AG04449 (cell line): ENCODE measurements at places on chromosomes 3 and 15.

GRCh38 chr3:114758831-114759699 lies 388.0 kb downstream of the ZBTB20 start:
- no peak for DNase-seq

DNA sequence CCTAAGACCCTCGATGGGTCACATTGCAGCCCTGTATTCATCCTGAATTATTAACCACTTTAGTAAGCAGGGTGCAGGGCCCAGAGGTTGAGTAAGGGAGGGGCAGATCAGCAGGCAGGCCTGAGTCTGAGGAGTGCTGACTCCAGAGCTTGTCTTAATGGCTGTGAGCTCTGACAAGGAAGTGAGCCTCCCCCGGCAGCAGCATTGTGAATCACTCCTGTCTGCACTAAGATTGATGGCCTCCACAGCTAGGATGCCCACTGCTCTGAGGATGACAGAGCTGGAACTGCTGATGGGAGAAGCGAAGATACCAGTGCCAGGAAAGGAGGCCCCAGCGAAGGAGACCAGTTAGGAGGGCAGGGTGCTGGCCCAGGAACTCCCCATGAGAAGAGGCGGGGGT lies 46.5 kb upstream of the CCDC174 start:
- DNase-seq, result no peak

DNA sequence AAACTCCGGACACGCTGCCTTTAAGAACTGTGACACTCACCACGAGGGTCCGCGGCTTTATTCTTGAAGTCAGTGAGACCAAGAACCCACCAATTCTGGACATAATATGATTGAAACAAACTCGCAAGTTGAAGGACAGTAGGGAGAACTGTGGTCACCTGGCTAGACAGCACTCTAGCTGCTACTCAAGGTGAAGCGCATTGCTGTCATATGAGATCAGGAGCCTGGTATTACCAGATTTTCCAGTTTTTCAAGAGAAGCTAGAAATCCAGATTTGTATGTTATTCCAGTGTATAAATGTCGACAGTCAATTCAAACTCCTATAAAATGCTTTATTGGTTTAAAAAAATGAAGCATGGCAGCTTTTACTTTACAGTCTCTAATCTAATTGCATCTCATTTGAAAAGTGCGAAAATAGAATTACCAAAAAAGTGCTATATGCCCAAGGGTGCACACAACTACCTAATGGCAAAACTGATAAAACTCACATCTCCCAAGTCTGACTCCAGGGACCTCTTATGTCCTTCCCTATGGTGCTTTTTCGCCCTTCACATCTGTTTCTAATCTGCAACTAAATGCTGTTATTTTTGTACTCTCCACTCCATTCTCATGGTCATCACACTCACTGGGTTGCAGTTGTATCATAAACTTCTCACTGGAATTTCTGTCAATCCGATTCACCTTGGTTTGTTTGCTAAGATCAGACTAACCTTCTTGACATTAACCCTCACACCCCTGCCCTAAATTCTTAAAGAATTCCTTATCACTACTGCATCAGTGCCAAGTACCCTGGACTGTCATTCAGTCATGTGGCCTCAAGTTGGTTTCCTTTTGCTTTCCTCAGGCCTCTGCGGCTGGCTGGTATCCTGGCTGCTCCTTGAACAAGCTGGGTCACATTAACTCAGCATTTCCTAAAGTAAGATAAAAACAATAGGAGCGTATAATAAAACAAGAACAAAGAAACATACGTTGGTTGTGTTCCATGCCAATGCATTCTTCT lies 31.5 kb upstream of the ARHGEF26 start:
- no peak for DNase-seq

DNA sequence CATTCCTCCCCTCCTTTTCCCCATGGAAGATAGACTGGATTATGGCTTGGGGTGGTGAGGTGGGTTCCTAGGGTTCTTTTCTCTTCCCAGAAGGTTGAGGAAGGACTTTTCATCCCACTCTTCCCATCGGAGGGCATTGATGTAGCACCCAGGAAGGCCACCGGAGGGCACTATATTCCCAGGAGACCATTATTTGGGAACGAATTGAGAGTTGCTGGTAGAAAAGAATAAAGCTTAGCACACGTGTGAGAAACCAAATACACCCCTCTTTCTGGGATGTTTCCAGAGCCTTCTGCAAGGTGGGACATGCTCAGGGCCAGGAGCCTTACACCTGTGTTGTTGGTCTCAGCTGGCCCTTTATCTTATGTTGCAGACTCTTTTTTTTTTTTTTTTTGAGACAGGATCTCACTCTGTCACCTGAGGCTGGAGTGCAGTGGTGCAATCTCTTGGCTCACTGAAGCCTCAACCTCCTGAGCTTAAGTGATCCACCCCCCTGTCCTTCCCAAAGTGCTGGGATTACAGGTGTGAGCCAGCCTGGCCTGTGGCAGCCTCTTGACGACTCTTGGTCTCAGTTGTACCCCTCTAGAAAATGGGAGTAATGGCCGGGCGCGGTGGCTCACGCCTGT lies 6.3 kb upstream of the CDC25A start:
- no peak for DNase-seq

DNA sequence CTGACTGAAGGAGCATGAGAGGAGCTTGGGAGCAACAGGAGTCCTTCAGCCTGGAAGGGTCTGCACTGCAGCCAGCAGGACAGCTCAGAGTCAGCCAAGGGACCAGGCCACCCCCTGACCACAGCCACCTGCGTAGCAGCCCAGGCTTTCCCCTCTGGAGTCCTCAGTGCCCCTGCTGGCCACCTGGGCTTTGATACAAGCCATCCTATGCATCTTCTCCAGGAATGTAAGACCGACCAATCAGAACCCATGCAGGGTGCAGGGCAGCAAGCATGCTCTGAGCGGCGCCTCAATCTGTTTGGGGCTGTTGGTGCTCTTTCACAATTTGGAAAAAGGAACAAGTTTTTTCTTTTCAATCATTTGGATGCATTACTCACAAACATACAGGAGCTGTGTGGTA lies 52.0 kb downstream of the DZIP1L start:
- DNase-seq, result no peak

DNA sequence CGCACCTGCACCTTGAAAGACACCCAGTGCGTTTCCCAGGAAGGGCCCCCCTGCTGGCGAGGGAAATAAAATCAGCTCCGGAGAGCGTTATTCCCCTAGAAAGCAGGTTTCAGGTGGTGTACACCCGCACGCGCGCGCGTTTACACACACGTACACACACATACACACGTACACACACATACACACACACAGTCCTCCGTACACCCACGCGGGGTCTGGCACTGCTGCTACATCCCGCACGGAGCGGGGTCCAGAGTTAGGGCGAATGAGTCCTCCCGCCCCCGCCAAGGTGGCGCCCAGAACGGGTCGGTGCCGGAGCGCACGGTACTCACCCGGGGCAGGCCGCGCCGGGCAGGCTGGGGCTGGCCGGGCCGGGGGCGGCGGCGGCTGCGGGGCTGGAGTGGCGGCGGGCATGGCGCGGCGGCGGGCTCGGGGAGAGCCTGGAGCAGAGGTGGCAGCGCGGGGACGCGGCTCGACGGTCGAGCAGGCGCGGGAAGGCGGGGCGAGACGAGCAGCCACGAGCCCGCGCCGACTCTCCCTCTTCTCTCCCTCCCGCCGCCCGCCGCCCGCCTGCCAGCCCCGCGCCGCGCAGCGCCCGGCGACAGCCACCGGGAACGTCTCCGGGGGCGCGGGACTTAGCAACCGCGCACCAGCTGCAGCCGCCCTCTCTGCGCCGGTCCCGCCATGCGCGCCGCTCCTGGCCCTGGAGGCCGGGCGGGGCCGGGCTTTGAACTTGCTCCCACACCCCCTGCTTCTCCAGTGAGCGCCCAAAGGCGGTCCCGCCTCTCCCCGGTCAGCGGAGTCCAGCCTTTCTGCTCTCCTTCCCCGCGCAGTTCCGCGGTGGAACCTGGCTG lies at the start of gene DCLK3:
Gene DCLK3 (minus strand): TSS at position 704 of the 854 bp plus-strand sequence. CDS start 290 bp downstream, at position 414.
- no peak for DNase-seq

DNA sequence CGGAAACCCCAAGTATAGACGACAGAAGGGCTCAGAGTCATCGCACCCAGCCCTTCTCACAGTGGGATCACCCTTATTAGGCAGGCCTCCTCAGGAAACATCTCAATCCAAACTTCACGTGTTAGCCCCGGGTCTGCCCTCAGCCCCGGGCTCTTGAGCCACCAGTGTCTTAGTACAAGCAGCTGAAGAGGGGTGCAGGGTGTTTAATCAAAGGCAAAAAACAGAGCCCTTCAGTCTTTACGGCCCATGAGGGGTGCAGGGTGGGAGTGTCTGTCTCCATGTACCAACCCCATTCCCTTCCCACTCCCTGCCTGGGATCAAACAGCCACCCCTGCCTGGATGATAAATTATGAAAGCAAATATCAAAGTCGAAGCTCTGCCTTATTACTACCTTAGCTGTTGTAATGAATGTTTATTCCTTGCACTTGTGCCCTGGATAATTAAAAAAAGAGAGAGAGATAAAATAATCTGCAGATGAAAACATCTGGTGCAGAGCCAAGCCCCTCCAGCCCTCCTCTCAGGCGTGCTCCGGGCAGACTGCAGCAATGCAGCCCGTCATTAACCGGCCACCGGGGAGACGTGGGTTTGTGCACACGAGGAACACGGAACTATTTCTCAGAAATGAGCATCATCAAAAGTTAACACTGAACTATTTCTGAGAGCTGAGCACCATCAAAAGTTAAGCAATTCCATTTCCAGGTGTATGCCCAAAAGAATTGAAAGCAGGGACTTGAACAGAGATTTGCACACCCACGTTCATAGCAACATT lies 64.5 kb downstream of the ADAMTS17 start:
- no peak for DNase-seq

- DNase-seq, result no peak
These were observed 25.6 kb downstream of the RHOA start for GRCh38 chr3:49386056-49386756.
